Cortex of kidney (tissue), 1 donor: ENCODE measurements at places on chromosomes 1 and 21.

- no peak for DNase-seq
Measured at GRCh38 chr1:39411526-39412478, 79.6 kb upstream of the BMP8A start.

- no peak for DNase-seq
Measured at GRCh38 chr1:36790191-36790590, 244.1 kb downstream of the GRIK3 start.

DNA sequence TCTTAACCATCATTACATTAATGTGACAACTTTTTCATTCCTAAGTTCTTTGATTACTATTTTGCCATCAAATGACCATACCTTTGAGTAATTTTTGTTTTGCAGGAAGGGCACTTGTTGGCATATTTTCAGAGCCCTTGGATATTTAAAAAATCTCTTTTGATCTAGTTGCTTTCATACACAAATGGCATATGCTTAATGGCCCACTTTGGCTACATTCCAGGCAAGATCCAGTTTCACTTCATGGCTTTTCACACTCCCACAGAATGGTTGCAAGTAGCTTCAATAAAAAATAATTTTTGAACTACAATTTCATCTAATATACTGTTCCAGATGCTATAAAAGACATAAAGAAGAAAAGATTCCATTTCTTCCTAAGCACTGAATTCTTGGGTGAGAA lies 18.1 kb downstream of the ADAM30 start:
- no peak for DNase-seq

GRCh38 chr1:12661606-12662219 lies 17.8 kb downstream of the AADACL4 start:
- DNase-seq, result no peak

DNA sequence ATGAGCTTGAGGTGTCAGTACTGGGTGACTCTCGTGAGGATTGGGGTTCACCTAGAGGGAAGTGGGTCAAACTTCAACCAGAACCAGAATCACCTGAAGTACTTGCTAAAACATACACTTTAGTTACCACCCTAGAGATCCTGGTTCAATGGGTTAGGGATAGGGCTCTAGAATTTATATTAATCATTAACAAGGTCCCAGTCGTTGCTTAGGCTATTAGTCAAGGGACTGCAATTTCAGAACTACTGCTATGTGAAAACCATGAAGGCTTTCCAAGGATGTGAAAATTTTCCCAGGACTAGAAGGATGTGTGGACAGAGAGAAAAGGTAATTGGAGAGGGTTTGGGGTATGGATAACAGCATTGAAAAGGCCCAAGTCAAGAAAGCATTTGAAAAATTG lies 162.6 kb downstream of the GRIK1 start:
- DNase-seq, result no peak

DNA sequence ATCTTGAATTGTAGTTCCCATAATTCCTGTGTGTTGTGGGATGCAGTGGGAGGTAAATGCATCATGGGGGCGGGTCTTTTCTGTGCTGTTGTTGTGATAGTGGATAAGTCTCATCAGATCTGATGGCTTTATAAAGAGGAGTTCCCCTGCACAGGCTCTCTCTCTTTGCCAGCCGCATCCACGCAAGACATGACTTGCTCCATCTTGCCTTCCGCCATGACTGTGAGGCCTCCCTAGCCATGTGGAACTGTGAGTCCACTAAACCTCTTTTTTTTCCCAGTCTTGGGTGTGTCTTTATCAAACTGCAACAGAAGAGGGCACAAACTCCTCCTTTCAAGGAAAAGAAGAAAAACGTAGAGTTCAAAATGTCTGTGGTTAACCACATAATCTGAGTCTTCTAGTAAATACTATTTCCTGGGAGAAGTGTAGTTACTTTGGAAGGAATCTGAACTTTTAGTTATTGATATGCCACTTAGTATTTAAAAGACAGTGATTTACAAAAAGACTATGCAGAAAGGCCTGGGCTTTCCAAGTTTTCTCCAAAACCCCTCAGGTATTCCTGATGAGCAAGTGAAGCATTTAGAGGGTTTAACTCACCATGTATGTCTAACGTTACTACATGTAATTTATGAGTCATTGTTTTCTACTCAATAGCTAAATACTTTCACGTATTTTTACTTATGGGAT lies 10.0 kb downstream of the ADAMTS1 start:
- no peak for DNase-seq

GRCh38 chr1:36693161-36693525 lies 210.4 kb upstream of the CSF3R start:
- DNase-seq, result no peak

GRCh38 chr21:31743712-31744111 lies 11.8 kb upstream of the SCAF4 start:
- DNase-seq, result no peak

DNA sequence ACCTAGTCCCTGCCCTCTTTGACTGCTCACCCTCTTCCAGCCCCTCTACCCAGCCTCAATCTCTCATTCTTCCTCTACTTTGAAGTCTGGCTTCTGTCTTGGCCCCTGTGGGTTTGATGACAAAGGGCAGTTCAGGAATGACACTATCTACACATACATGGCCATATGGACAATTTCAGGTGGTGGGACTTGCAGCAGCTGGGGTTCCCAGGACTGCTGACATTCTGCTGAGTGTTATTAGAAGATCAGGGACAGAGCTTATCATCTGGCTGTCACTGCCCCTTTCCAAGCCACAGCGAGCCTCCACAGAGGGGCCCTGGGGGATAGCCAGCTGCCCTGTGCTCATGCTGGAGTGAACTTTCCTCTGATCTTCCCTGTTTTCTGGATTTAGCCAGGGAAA lies 97.4 kb upstream of the IPO9 start:
- no peak for DNase-seq

GRCh38 chr21:44614161-44614631 lies 2.3 kb downstream of the KRTAP10-8 start:
- DNase-seq, result no peak

GRCh38 chr1:232223183-232223708 lies 406.7 kb downstream of the SIPA1L2 start:
- no peak for DNase-seq

DNA sequence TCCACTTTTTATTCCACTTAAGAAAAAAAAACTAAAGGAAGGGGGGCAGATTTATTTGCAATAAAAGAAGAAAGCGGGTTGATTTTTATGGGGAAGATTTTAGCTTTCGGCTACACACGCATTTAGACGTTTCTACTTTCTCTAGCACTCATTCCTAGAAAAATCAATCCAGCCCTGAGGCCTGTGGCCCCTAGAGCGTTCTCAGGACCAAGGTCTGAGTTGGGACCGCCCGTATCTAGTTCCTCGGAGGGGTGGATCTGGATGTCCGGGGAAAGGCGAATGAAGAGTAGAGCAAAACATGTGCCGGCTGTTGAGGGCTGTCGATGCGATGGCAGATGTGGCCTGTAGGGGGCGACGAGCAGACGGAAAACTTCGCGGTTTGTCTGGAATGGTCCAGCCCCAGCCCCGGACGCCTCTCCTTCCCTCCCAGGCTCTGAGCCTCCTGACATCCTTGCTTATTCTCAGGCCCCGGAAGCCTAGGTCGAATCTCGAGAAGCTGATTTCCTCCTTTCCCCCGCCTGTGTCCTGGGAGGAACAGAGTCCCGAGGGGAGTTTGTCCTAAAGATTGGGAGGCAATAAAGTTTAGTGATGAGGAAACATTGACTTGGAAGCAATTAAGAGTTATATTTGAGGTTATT lies 5.2 kb downstream of the FOXD3 start:
- DNase-seq, result no peak

DNA sequence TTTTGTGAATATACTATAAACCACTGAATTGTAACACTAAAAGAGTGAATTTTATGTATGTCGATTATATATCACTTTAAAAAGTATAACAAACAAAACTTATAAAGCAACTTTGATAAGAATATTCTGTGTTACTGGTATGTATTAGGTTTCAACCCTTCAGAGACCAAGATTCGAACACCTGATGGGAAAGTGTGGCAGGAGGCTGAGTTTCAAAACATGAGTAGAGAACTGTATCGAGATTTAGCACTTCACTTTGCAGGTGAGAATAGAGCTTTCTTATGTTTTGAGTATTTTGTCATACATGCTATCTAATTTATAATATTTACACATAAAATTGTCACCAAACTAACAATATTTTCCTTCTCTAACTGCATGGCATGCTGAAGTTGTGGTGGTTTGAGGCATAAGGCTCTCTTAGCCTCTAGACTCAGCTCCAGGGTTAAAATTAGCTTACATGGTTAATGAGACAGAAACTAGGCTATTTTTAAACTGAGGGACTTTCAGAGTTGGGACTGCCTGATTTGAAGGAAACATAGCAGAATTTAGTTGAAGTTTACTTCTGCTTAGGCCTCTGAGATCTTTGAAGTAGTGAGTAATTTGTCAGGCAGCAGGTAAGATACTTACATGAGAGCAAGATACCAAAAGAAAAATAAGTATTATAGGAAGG lies 48.6 kb downstream of the CEP350 start:
- no peak for DNase-seq

DNA sequence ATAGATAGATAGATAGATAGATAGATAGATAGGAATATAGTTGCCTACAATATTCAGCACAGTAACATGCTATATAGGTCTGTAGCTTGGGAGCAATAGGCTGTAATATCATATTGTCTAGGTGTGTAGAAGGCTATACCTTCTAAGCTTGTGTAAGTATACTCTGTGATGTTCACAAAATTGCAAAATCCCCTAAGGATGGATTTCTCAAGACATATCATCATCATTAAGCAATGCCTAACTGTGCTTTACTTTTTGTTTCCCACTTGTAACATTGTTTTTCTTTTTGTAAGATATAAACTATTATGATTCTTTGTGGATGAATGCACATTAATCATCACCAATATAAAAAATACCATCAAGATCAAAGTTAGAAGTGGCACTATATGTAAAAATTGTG lies 1905.6 kb downstream of the NCAM2 start:
- DNase-seq, result no peak

DNA sequence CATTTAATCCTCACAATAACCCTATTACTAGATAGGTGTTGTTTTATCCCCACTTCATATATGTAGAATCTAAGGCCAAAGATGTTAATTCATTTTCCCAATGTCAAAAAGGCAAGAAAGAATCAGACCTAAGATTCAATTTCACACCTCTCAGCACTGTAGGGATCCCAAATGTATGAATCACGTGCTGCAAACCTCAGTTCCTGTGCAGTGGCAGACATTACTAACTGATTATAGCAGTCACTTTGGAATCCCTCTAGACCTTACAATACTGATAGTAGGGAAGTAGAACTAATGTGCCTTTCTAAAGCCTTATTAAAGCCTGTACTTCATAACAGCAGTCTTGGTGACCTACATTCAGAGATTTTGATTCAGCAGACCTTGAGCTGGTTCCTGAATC lies 2.3 kb downstream of the C1orf87 start:
- no peak for DNase-seq

DNA sequence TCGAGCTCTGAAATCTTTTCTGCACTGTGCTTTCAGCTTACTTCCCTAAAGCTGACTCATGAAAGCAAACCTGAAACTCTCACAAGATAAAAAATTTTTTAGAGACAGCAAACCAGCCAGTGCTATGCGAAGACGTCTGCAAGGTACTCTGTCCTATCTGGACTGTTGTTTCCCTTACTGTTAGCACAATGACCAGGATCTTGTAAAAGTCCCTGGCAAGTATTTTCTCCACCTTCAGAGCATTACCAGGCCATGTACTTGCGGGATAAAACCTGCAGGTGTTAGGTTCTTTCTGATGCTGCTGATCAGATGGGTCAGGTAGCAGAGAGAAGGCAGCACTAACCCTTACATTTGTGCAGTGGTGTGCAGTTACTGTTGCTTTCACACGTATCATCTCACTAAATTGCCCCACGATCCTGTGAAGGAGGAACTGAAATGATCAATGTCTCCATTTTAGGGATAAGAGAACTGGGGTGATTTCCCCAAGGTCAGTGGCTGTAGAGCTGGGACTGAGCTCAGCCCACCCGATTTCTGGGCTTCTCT lies 56.6 kb downstream of the PLXNA2 start:
- DNase-seq, result no peak
